Muscle of leg (tissue), 16 donors: ENCODE measurements at places on chromosomes 2 and 18.

- no peak for DNase-seq
Measured at GRCh38 chr2:222450021-222450420, 25.7 kb downstream of the SGPP2 start.

DNA sequence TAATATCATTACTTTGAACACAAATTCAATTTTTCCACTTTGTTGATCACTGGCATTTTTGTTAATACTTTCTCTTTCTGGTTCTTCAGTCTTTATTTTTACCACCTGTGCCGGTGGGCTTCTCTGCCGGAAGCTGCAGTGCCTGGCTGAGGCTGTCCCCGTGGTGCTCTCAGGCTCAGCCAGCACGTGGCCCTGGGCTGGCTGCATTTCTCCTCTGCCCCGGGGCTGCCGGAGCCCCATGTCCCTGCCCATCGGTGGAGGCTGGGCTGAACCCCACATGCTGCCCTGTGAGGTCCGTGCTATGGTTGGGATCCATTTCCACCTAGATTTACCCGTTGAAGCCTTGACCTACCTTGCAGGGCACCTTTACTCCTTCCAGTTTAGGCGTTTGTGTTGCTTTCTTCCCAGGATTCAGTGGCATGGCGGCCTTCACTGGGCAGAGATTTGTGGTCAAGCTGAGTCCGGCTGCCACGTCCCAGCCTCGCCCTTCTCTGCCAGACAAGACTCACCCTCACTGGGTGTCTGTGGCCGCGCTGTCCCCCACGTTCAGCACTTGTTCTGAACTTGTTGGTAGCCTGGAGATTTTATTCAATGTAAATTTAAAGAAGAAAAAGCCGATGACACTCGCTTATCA, 12.8 kb upstream of the TMEM18 start:
- no peak for DNase-seq

- no peak for DNase-seq
Measured at GRCh38 chr18:73045037-73045436, 177.2 kb upstream of the NETO1 start.

GRCh38 chr2:237724811-237725478, 73.6 kb upstream of the RBM44 start:
- DNase-seq: no peak

DNA sequence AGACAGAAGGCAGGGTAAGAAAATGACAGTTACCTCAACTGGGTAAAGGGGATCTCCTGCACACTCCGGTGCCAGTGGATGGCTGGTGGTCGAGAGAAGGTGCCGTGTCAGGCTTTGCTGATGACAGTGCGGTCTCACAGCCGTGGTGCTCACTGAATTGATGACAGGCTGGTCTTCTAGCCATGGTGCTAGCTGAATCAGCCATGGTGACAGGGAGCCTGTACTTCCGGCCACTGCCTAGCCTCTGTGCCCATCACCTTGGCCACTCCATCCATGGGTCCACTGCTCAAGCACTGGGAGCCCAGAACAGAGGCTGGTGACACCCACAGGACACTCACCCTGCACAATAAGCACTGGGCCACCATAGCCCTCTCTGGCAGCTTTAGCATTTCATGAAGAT, 315.9 kb downstream of the FBXO15 start:
- no peak for DNase-seq
